ENCODE measurements at places on chromosomes 2 and 18. TPM values are rescaled to one million over a fixed set of nuclear protein-coding genes. Genes with fewer than 3 reads are reported as not detected.

- DNase-seq: no peak
Observed at GRCh38 chr2:43041661-43042360, 184.6 kb downstream of the ZFP36L2 start.

DNA sequence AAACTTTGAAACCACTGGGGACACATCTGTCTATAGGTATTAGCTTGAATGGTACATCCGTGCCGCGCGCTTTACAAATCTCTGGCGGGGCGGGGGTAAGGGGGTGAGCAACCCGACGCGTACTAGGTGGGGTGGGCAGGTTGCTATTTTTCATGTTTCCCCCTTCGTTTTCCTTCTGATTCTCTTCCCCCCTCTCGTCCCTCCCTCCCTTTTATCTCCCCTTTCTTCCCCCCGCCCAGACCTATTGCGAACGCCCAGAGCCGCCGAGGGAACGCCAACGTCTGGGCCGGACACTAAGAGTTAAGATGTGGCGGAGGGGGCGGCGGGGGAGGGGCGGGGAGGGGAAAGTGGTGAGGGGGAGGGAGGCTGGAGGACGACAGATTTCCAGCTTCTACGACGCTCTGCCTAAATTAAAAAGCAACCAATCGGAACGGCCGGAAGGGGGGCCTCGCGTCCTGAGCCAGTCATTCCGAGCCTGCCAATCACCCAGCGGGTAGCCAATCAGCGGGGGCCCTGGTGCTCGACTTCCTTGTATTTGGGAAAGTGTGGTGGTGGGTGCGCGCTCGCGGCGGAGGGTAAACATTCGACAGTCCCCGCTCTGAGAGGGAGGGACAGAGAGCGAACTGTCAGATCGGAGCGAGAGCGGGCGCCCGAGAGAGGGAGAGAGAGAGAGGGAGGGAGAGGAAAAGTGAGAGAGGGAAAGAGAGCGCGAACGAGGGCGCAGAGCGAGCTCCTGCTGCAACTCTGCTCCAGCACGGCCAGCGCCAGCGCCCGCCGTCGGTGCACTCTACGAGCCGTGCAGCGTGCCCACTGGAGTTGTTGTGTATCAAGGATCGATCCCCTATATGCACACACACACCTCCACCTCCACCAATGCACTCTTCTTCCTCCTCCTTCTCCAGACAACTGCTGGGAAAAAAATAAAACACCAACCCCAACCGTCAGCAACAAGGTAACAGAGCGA, at the start of gene POU3F3:
Gene POU3F3, plus strand, starts transcription at position 582 of the 964 bp plus-strand sequence. CDS start 1,396 bp downstream, outside the sequence.
- DNase-seq: peak; percentile 42

- no peak for DNase-seq
Observed at GRCh38 chr2:139424101-139424500, 643.9 kb upstream of the NXPH2 start.

- DNase-seq: no peak
Observed at GRCh38 chr2:179335732-179336131, 71.1 kb upstream of the SESTD1 start.

- no peak for DNase-seq
Observed at GRCh38 chr18:59576541-59577385, 120.5 kb downstream of the CCBE1 start.

DNA sequence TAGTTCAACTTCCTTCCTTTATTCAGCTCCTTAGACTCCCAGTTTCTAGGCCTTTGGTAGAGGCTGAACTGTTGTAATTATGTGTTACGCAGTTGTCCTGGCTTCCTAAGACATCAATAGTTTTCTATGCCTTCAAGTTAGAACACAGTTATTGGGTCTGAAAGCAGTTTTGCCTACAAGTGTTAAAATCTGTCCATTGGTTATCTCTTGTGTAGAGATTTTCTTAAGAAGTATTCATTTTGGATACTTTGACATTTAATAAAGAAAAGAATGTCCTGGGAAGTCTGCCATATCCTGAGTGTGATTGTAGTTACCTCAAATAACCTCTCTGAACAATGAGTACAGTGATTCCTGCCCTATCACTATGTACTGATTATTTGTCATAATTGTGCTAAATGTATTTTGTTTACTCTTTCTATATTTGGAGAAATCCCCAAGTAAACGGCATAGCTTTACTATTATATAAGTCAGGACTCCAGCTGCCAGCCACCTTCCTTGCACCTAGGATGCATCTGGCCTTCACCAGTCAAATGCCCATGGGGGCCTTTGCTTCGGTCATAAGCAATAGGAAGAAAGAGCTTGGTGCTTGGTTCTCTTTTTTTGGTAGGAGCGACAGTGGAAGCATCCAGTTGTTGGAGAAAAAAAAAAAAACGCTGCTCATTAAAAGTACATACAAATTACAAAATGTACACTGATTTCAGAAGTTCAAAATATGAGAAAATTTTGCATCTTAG, 449.5 kb upstream of the PKDCC start:
- no peak for DNase-seq

DNA sequence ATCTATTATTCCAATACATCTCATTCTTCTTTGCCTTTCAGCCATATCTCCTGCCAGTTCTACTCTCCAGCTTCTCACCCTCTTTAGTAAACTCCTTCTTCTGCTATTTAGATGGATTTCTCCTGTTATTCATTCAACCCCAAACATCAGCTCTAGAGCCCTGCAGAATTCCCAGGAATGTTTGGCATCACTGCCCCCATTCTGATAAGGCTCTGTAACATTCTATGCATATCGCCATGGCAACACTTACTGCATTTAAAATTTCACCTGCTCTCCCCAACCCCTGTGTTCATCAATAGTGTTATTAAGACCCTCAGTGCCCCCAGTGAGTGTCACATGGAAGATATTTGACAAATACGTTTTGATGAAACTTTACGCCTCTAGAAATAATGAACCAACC, 28.6 kb downstream of the LRATD1 start:
- no peak for DNase-seq

GRCh38 chr2:12282780-12283695, 433.7 kb upstream of the TRIB2 start:
- no peak for DNase-seq

DNA sequence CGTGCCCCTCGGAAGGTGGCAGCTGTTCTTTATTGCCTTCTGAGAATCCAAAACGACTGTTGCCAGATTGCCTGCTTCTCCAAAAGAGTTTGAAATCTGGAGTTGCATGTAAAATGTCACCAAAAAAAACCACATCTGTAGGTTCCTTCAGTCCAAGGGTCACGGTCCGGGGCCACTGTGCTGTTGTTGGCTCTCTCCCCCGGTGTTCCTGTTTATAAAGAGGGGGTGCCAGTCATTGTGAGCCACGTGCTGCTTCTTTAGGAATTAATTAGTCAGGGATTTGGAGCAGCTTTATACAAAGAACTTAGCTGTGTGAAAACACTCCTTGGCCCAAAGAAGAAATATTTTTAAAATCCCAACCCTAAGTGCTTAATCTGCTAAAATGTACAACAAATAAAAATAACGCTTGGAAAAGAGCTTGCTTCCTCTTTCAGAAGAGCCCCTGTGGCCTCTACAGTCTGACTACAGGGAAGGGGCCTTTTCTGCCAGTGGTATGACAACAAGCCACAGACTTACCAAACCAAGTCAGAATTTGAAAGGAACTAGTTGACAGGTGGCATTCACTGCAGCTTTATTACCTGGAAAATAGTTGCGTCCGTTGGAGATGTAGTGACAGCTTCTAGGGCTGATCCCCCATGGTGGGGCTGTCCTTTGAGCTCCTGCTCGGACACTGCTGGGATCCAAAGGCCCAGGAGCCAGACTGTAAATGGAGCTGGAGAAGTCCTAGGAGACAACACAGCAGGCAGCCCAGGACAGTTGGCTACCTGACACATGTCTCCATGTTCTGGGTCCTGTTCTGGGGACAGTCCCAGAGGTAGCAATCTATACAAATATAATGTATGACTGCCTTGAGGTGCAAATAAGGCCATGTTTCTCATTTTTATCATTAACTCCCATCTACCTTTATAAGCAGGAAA, 84.5 kb upstream of the SLC1A4 start:
- no peak for DNase-seq

GRCh38 chr2:192023006-192023405, 171.7 kb downstream of the TMEFF2 start:
- DNase-seq: no peak

- DNase-seq: no peak
Observed at GRCh38 chr2:8253781-8254180, 428.1 kb upstream of the ID2 start.

DNA sequence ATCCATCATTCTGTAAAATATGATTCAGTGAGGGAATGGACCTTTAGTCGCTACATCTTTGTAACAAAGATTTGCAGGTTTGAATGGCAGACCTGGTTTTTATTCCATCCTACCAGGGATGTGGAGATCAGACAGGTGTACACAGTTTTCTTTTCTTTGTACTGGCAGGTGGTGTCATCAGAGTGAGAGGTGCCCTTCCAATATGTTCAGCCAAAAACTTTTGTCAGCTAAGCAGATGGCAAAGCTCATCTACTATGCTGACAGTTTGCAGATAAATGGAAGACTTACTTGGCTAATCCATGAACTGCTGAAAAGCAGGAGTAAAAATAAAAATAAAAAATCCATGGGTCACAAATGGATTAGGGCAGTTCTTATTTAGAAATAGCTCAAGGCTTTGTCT, 185.5 kb upstream of the DOK6 start:
- no peak for DNase-seq

DNA sequence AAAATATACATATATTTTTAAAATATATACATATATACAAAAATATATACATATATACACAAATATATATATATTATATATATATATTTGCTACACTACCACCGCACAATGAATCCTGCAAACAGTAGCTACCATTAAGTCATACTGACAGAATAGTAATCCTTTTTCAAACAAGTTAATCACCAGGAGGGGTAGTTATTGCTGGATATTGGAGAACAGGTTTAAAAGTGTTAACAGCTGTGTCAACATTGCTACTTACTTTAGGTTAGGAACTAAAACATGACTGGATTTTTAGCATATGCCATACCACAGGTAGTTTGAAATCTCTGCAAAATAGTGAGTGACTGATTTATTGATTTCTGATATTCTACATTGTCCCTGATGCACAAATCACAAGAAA, 529.1 kb upstream of the CDH7 start:
- no peak for DNase-seq

GRCh38 chr2:231557571-231558217, 27.4 kb upstream of the NMUR1 start:
- DNase-seq: peak; percentile 57

GRCh38 chr2:241379481-241380480, 23.7 kb downstream of the FARP2 start:
- DNase-seq: no peak

DNA sequence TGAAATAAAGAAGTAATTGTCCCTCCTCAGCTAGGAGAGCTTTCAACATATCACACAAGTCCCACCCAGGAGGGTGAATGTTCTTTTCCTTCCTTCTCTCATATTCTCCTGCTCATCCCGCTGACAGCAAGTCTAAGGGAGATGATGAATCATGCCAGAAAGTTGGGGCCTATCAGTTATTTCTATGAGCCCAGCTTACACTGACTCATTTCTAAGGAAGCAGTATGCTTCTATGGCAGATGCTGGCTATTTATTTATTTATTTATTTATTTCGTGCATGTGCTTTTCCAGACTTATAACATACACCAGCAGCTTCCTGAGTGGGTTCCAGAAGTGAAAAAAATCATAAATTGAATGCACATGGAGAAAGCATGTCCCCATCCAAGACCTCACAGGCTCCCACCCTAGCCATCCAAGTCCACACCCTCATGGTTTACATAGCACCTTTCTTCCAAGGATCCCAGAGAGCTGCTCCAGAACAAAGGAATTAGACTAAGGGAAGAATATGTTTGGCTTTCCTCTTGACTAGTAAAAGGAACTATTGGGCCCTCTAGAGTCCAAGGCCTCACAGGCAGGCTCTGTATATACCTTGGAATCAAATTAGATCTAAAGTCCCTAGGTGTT, 1074.2 kb upstream of the ZEB2 start:
- DNase-seq: no peak

GRCh38 chr2:209534228-209534627, 110.4 kb downstream of the MAP2 start:
- no peak for DNase-seq

- peak; percentile 7 for DNase-seq
Observed at GRCh38 chr2:127665267-127665893, 9.9 kb downstream of the LIMS2 start.

DNA sequence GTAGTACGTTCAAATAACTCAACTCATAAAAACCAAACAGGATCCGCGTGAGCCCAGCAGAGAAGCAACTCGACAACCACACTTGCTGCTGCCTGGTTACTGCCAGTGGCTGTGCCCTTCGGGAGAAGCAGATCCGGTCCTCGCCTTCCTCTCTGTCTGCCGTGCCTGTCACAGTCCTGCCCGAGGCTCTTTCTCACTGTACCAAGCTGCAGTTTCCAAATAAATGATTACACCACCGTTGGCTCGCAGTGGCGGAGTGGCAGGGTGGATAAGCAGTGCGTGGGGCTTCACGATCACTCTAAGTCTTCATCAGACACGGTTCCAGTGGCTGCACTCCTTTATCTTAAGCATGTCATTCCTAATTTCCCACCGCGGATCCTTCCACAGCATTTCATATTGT, 26.1 kb upstream of the SALL3 start:
- DNase-seq: no peak

The SERPINB12 gene
- not detected for total RNA-seq

The TRIM43B gene
- total RNA-seq: not detected

The SCN1A gene
- total RNA-seq: 14.7 TPM

The CCDC102B gene
- 6.2 TPM for total RNA-seq

The DNER gene
- 1.1 TPM for total RNA-seq

The ZNF521 gene
- 37.7 TPM for total RNA-seq

The MC4R gene
- not detected for total RNA-seq

The HRH4 gene
- total RNA-seq: not detected

The CERKL gene
- 0.37 TPM for total RNA-seq

The IL37 gene
- total RNA-seq: not detected

The CNOT11 gene
- 27.2 TPM for total RNA-seq

The USP40 gene
- total RNA-seq: 34.4 TPM

The PAIP2B gene
- 7.3 TPM for total RNA-seq

The EMX1 gene
- not detected for total RNA-seq

The IL1R1 gene
- 122 TPM for total RNA-seq

The ZC3H8 gene
- total RNA-seq: 4.3 TPM

All from upper lobe of left lung (tissue), 6 donors.